ENCODE measurements at places on chromosomes 7 and 10.

- DNase-seq, result no peak
These were observed 19.1 kb downstream of the CYCS start for GRCh38 chr7:25105911-25106310.

DNA sequence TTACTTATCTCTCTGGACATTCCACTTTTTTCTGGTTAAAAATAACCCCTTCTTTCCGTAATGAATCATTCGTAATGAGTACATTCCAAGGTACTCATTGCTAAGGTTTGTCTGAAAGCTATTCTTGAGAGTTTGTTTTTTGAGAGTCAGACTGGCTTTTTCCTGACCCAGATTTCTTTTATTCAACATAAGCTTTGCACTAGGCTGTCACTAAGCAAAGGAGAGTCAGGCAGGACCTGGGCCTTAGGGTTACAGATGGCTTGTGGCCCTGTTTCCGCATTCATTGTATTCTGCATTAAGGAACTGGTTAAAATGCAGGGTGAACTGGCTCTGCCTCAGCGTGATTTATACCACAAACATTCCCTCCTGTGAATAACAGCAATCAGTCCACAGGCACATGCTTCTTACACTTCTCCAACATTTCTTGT, 84.1 kb downstream of the POM121L12 start:
- no peak for DNase-seq

- no peak for DNase-seq
These were observed 35.8 kb downstream of the MINDY3 start for GRCh38 chr10:15824498-15824897.

DNA sequence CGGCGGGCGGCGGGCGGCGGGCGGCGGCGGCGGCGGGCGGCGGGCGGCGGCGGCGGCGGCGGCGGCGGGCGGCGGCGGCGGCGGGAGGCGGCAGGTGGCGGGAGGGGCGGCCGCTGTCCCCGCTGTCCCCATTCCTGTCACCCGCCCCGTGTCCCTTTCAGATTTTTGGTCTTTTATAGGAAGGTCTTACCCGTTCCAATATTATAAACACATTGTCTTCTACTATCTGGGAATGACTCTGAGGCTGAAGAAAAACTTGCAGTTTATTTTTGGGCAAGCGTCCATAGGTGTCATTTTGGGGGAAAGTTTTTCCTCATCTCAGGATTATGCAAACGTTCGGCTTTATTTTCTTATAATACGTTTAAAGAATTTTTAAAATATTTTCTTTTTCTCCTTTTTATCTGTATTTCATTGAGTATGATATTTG, 578 bp downstream of the ZNF713 start:
- peak; percentile 36 for DNase-seq

DNA sequence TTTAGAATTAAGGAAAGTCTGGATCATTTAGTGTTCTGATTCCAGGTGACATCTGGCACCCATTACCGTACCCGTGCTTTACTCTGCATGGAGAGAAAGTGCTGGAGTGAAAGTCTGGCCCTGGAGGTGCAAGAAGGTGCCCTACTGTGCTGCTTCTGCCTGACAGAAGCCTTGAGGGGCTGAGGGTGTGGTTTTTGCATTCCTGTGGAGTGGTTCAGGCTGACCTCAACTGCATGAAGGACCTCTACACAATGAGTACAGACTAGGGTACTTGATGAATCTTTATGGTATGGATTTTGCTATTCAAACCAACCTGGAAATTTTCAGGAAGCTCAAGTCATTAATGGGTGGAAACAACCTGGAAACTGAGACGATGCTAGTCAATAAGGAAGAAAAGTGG, 45.1 kb upstream of the GSAP start:
- no peak for DNase-seq

GRCh38 chr7:138089080-138089901, 13.0 kb downstream of the AKR1D1 start:
- DNase-seq, result peak; percentile 28

GRCh38 chr7:84207025-84207424, 12.4 kb upstream of the SEMA3A start:
- no peak for DNase-seq

- no peak for DNase-seq
These were observed 178.1 kb upstream of the MEOX2 start for GRCh38 chr7:15864626-15864991.

- no peak for DNase-seq
These were observed 44.5 kb downstream of the PLEKHA8 start for GRCh38 chr7:30072735-30073134.

- peak; percentile 94 for DNase-seq
These were observed 5.3 kb downstream of the HOXA11 start for GRCh38 chr7:27179503-27180430.

- DNase-seq, result no peak
These were observed 427.4 kb upstream of the MGMT start for GRCh38 chr10:129039406-129040370.

DNA sequence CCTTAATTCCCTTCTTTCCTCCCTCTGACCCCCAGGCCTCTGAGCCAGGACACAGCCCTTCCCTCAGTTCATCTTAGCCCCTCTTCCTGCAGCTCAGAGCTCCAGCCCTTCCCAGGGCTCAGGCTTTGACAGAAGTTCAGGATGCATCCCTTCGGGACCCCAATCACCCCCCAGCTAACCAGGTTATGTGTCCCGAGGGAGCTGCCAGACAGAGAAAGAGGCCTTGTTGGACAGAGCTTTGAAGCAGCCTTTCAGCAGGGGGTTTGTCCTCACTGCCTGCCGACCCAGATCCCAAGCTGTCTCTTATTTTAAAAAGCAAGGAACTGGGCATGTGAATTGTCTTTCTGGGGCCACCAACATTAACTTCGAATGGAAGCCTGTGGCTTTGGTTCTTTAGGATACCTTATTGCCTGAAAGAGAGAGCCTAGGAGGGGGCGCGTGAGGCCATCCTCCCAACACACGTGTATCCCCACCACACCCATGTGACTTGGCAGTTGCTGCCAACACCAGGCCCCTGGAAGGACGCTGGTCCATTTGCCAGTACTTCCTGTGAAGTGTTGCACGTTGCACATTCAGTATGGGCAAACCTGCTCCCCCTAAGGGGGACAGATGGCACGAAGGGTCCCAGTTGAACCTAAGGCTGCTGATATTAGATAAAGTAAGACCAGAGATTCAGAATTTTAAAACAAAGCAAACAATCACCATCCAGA, 858 bp downstream of the CCDC136 start:
- DNase-seq, result no peak

- DNase-seq, result no peak
These were observed 283.0 kb upstream of the KLF6 start for GRCh38 chr10:4067931-4068561.

GRCh38 chr7:51224811-51225595, 91.6 kb downstream of the COBL start:
- DNase-seq, result peak; percentile 34

DNA sequence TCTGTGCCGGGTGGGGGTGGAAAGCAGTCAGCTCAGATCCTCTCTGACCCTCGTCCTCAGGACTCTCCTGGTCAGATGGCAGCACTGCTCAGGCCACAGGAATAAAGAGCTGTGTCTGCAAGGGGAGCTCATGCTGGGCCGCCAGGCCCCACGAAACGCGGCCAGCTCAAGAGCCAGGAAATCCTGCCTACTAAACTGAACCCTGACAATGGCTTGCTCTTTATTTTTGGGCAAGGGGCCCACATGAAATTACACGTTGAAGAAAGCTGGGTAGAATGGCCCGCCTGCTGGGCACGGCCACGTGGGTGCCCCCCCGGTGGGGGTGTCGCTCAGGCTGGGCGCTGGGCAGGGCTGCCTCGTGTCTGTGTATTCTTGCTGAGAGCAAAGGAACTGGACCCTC, 103.0 kb downstream of the ITIH5 start:
- DNase-seq, result no peak

DNA sequence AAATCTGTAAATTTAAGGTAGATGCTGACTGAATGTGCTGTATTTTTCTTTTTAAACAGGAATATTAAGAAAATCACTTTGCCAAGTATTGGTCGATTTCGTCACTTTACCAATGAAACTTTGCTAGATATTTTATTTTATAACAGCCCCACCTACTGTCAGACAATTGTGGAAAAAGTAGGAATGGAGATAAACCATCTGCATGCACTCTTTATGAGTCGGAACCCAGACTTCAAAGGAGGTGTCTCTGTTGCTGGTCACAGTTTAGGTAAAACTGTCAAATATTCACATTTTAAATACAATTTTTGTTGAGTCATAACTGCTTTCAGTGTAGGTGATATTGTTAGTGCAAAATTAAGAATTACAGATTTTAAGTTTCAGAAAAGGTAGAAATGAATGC, 25.2 kb downstream of the SEC23IP start:
- no peak for DNase-seq

DNA sequence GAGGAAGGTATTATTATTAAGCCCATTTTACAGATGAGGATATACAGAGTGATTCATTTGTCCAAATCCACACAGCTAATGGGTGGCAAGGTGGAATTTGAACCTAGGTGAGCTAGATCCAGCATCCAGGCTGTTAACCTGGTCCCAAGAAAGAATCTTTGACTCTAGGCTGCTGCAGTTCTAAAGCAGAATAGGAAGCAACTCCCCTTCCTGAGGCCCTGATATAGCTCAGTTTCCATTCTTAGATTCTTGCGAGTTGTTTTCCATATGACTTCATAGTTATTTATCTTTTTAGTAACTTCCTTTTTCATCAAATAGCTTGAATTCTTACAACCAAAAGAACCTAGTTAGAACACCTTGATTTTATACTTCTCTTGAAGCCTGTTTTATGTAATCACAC, 24.1 kb upstream of the ZC3HAV1L start:
- no peak for DNase-seq

GRCh38 chr10:49620286-49620810, 6.5 kb downstream of the CHAT start:
- DNase-seq, result no peak

DNA sequence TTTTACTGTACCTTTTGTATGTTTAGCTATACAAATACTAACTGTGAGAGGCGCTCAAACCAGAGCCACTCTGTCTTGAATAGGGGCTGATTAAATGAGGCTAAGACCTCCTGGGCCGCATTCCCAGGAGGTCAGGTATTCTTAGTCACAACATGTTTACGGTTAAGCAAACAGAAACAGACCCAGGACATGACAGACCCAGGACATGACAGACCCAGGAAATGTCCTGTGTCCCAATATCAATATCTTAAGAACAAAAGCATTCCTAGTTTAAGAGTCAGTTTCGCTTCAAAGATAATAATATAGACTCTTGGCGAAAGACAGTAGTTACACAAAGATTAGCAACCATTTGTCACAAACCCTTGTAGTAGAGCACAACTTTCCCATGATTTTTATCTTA, 304.5 kb downstream of the CCSER2 start:
- DNase-seq, result no peak

DNA sequence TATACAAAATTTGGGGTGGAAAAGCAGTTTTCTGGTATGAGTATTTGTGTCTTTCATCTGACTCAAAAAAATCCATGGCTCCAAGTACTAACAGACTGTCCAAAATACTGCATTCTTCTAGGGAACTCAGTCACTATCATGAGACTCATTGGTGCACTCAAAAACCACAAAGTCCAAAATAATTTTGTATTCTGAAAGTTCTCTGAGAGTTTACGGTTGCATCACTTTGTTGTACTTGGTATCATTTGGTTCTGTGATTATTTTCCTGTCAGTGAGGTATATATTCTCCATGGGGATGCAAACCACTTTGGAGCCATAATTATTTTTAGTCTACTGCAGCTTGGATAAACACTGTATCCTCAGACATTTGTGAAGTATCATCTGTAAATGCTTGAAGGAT, 28.0 kb upstream of the CABCOCO1 start:
- DNase-seq, result no peak

DNA sequence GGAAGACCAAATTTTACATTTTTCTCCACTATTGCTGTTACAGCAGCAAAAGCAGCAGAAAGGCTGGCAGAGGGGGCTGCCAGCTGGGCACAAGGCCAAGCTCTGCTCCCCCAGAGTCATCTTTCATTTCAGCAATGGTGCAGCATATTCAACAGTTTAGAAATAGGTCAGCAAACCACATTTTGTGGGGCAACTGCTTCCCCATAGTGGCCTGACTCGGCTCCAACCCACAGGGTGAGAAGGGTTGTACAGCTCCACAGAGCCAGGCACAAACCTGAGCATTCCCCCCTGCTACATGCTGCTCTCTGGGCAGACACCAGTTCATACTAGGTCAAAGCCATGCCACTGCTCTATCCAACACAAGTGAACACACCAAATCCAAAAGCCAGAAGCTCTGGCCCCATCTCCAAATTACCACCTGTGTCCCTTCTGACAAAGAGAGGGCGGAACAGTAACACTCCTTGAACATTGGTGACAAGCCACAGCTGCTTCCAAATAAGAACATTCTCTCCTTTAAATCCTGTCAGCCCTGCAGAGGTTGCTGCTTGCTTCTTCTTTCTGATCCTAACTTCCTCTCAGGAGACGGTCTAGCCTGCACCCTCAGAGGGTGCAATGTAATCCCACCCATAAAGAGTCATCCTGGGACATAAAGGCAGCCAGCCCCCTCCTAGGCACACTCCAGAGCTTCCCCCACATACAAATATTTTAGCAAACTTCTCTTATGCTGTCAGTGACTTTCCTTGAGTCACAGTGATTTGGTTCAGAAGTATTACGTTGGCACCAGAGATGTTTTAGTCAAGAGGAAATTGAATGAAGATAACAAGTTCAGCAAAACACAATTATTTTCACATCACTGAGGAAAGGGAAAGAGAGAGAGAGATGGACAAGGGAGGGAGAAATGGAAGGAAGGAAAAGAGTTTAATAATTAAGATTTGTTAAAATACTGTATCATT, 39.0 kb upstream of the SLIT1 start:
- DNase-seq, result no peak

DNA sequence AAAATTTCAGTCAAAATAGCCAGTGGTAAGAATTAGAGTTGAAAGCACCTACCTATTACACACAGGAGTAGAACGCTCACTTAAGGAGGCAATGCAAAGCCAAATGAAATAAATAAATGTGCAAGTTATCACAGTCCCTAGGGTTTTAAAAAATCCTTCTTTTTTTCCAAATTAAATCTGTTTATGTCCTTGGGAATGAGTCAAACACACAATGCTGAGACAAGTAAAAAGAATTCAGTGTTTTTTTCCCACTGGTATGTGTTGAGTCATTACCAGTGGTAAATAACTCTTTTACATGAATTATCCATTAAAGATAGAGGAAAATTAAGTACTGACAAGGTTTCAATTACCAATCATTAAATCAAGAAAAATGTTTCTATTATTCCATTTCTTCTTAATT, 438.6 kb downstream of the TNS3 start:
- DNase-seq, result no peak

- no peak for DNase-seq
These were observed 27.8 kb downstream of the DMBT1 start for GRCh38 chr10:122588381-122588780.
